ENCODE measurements at places on chromosomes 2 and 18.

DNA sequence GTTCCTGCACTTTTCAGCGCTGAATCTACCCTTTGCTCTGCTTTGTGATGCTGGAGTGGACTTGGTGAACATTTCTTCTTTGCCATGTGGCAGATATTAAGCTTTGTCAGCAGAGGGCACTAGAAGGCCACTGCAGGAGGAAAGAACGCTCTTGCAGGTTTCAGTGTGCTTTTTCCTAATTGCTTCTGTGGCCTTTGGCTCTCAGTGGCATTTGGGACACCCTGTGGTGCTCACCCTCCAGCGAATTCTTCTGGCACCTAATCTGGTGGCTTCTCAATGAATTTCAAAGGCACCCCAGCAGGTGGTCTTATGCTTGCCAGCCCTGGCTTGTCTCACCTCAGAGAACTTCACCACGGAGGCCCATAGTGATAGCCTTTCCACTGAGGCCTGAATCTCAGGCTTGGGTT, 146.7 kb downstream of the MYO3B start:
- peak; percentile 32 for DNase-seq

DNA sequence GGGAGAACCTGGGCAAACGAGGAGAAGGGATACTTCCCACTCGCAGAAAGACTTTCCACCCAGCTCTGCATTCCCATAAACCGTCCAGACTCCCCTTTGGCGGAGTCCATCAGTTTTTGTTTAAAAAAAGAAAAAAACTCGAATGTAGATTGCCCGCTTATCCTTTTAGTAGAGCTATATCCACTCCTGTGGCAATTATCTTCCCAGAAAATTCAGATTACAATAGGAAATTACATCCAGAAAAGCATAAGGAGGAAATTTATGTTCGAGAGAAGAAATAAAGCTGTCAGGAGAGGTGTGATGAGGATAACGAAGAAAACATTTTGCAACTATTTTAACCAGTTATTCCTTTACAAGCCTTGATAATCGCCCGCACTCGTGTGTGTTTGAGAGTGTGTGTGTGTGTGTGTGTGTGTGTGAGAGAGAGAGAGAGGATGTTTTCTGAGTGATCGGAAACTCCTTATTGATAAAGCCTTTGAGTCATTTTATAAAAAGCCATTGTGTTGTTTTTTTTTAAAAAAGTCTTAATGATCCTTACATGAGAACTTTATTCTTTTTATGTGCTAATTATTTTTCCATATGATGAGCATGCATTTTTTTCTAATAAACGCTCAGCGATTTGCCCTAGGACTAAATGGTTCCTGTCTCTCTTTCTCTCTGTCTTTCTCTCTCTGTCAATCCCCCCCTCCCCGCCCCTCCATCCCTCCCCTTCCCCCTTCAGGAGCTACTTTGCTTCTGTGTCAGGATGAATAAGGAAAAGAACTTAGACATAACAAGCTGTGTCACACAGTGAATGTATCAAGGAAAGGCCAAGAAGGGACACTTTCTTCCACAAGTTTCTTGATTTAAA, 1.1 kb upstream of the PPP3R1 start:
- no peak for DNase-seq

GRCh38 chr2:162343492-162343823, 474 bp upstream of the GCA start:
- no peak for DNase-seq

GRCh38 chr18:63603772-63604171, 16.6 kb downstream of the SERPINB13 start:
- peak; percentile 81 for DNase-seq

- DNase-seq, result no peak
Measured at GRCh38 chr2:149595056-149595963, 7.7 kb upstream of the MMADHC start.

- DNase-seq, result no peak
Measured at GRCh38 chr18:12373116-12373770, 3.8 kb downstream of the AFG3L2 start.

DNA sequence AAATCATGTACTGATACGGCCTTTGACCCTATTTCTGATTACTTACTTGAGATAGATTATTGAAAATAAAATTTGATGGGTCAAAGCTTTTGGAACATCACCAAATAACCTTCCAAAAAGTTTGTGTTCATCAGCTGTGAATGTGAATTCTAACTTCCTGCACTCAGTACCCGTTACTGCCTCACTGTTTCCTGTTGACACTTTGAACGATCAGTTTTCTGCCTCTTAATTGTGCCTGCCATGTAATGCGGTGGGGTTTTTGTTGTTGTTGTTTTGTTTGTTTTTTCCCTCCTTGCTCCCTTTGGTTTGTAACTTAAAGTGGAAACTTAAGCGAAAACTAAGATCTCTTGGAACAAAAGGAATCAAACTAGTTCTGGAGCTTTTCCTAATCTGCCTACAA, 18.9 kb downstream of the ATG16L1 start:
- no peak for DNase-seq

- no peak for DNase-seq
Measured at GRCh38 chr2:71043531-71044407, 24.7 kb upstream of the NAGK start.

DNA sequence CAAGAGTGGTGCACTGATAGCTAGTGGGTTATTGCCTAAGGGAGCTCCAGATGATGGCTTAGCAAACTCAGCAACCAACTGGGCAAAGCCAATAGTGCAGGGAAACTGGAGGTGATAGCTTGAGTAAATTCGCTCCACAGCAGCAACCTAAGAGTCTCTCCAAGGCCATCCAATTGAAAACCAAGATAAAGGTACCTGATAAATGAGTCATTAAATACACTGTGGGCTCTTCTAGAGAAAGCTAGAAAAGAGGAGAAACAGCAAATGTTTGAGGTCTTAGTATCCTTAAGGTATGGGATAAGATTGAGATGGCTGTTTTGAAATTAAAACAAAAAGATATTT, 197.8 kb upstream of the ERBB4 start:
- DNase-seq, result no peak

- no peak for DNase-seq
Measured at GRCh38 chr2:3580449-3580848, 5.4 kb downstream of the RPS7 start.

DNA sequence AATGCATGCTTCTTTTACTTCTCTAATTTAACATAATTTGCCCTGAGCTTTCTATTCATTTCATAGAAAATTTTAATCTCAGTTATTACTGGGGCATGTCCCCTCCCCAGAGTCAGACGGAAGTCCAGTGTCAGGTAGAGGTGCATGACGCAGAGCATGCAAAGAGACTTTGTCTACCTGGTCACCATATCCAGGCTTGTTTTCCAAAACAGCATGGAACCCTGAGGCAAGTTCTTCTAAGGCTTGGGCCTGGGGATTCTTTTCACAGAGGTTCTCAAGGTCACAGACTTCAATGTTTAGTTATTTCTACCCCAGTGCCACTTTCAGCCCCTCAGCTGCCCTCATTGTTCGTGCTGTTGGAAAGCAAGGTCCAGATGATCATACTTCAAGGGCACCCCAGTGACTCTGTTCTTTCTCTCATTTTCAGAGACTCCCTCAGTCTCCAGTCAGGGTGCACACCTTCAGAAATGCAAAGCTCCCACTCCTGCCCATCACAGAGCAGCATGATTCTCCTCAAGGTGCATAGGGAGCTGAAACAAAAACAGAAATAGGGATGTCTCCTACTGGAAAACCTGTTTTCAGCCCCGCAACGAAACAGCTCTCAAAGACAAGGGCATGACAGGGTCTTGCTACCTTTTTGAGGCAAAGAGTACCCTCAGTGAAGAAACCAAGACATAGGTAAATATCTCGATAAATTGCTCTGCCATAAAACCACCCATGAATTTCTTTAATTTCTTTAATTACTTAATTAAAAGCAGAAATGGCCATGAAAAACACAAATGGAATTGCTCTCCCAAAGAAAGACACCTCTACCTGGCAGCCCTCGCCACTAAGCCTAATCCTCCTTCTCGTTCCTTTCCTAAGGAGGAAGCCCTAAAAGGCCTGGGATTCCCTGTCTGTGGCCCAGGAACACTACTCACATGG, 9.5 kb upstream of the EVA1A start:
- no peak for DNase-seq

- DNase-seq, result peak; percentile 61
Measured at GRCh38 chr2:134727385-134727784, 8.6 kb upstream of the TMEM163 start.

DNA sequence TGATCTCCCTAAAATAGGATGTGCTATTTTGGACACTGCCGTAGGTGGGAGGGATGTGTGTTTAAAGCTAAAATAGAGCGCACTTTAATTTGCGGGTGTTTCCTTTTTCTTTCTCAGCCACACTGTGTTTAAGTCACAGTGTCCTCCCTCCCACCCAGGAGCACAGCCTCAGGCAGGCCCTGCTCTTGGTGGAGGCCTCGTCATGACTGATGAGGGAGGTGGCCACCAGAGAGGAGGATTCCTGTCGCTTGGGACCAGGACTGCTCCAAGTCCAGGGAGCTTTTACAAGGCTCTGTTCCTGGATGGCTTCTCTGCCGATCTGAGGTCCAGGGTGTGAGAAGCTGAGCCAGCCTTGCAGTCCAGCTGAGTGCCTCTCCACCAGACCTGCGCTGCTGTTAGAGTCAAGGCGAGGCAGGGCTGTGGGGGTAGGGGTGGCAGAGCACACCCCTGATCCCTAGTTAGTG, 33.5 kb downstream of the INPP4A start:
- DNase-seq, result peak; percentile 27

- peak; percentile 73 for DNase-seq
Measured at GRCh38 chr18:54671291-54671881, 80.3 kb downstream of the DYNAP start.

GRCh38 chr18:62205824-62206223, 18.8 kb downstream of the RELCH start:
- no peak for DNase-seq

GRCh38 chr2:206603243-206603642, 39.0 kb upstream of the FAM237A start:
- DNase-seq, result no peak

DNA sequence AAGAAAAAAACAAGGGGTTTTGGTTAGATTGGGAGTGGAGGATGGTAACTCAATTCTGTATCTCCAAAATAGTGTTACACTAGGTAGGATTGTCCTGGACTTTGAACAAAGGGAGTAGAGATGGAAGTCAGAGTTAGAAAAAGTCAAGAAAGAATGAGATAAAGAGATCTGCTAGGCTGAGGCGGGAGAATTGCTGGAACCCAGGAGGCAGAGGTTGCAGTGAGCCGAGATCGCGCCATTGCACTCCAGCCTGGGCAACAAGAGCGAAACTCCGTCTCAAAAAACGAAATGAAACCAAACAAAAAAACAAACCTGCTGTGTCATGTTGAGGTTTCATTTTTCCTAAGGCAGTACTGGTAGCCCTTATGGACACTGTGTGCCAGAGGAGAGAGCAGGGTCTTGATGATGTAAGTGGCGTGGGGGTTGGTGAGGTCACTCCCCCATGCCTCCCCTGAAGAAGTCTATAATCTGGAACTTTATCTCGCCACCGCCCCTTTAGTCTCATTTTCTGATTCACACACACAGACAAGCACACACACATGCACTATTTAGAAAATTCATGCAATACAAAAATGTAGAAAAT, 10.5 kb downstream of the DRC1 start:
- peak; percentile 96 for DNase-seq

- no peak for DNase-seq
Measured at GRCh38 chr2:120963997-120964705, 228.5 kb downstream of the GLI2 start.

- no peak for DNase-seq
Measured at GRCh38 chr2:165305391-165306096, 66.3 kb downstream of the SCN2A start.

GRCh38 chr2:79788952-79789651, 276.3 kb downstream of the CTNNA2 start:
- DNase-seq, result no peak

DNA sequence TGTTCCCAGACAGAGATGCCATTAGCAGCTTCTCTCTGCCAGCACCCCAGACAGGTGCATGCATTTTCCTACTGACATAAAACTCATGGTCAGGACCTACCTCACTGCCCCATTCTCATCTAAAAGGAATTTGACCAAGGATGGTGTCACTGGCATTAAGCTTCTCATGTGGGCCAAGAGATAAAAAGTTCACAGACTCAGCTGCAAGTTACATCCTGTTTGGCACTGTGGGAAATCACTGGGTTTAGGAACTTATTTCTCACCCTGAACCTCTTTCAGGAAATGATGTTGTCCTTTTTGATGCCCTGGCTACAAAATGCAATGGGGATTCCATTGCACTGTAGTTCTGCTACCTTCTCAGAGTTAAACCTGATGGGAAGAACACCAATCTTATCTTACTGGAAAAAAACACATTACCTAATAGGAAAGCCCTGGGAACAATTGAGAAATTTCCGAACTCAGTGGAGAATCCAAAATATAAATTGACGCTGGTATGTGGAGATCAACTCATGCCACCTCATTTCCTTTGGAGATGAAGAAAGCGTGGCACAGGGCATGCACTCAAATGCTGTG, 252.1 kb upstream of the COPS8 start:
- peak; percentile 54 for DNase-seq

- DNase-seq, result no peak
Measured at GRCh38 chr2:107627926-107628325, 198.8 kb upstream of the RGPD4 start.

DNA sequence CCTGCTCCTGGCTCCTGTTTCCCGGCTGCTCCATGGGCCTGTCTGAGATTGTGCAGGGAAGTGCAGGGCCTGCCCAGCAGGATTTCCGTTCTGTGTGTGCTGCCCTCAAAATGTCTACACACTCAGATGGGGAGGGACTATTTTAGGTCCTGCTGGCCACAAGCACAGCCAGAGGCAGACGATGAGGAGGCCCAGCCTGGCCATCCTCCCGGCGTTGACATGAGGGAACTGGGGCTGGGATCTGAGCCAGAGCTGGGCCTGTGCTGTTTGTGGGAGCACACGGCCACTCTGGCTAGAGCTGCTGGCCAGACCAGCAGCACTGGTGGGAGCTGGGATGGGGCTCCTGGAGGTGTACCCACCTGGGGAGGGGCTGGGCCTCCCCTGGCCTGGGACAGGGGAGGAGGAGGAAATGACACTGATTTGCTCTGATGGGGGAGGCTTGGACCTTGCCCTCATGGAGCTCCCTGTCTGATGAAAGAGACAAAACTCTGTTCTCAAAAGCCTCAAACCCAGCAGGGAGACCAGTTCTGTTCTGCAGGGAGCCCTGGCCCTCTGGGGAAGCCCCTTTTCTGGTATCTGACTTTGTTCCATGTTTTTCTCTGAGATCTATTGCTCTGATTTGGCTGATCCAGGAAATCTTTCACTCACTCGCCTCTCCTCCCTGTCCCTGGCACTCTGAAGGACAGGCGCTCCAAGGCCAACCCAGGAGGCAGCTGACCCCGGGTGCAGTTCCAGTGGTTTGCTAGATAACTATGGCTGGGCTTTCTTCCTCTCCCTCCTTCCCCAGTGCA, 161.8 kb downstream of the DYSF start:
- no peak for DNase-seq

GRCh38 chr2:112841295-112842044, 4.9 kb upstream of the IL1B start:
- peak; percentile 95 for DNase-seq

GRCh38 chr2:145095641-145096435, 575.9 kb upstream of the ZEB2 start:
- DNase-seq, result peak; percentile 45

DNA sequence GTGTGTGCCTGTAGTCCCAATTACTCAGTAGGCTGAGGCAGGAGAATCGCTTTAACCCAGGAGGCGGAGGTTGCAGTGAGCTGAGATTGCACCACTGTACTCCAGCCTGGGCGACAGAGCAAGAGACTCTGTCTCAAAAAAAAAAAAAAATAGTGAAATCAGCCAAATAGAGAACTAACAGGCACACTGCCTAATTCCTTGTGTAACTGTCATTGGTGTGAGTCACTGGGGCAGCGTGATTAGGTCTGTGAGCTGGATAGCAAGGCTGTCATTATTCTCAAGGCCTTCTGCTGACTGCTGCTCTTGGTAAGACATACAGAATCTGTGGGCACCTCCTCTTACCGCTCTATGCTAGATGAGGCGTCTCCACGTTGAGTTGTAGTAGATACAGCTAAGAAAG, 270.3 kb downstream of the NEDD4L start:
- DNase-seq, result peak; percentile 96

All from suppressor macrophage treated with lipopolysaccharide for 1 hour (primary cell).